SW480 (cell line): ENCODE measurements at places on chromosomes 3 and 15.

- no peak for DNase-seq
Observed at GRCh38 chr3:159637883-159638542, 350.6 kb upstream of the IL12A start.

DNA sequence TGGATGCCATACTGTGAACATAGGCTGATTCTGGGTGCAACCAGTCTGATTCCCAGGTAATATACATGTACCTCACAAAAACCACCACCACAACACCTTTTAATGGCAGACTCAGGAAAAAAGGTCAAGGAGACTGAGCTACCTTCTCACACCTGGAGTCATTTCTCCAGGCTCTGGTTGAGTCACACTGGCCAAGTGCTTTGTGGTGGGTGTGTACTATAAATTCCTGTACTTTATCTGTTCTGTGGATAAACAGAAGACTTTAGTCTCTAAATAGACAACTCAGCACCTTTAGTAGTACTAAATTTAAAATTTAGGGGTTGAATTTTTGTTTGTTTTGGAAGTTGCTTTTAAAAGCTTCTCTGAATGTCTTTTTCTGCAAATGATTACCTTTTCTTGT is 46.7 kb downstream of the TOP2B start:
- no peak for DNase-seq

DNA sequence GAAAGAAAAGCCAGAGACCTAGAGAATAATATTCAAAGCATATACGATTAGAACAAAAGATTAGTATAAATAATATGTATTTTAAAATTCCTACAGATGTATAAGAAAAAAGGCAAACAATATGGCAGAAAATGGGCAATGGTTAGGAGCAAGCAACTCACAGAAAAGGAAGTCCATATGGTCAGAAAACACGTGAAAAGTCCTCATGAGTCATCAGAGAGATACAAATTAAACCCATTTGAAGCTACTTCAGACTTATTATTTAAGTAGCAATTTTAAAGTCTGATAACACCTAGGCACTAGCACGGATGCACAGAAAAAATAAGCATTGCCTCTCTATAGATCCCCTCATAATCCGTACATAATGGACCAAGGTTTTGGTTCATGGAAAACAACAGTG is 25.6 kb downstream of the SLC7A14 start:
- DNase-seq: no peak

DNA sequence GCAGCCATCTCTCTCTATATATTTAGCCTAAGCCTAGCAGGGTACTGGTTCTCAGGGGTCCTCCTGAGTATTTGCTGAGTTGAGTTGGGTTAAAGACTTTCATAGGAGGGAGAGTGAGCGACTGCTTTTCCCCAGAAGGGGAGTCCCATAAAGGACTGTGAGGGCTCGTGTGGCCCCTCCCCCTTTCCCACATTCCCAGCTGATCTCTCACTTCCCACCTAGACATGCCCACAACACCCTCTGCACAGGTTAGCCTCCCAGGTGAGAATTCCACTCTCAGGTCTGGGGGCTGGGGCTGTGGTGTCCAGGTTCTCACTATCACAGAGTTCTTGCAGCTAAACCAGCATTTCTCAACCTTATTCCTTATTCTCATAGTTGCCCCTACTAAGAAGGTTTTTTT is 15.8 kb downstream of the EPHB1 start:
- DNase-seq: no peak

DNA sequence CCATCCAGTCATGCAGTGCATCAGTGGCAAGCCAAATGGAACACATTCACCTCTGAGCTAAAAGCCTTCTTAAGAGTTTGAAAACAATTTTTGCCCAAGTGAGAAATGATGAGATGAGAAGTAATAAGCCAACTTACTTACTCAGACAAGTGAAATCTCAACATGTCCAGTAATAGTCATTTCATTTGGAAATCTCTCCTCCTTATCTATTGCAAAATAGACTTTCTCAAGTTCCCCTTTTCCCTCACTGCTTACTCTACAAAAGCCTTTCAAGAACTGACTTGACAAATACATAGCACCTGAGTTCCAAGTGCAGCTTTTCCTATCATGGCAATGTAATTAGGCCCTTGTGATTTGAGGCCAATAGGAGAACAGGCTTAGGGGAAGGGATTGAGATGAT is 282.3 kb downstream of the SLC9A9 start:
- DNase-seq: no peak
